NCI-H1092 (cell line): ENCODE measurements at places on chromosomes 3 and 15.

- DNase-seq: no peak
Observed at GRCh38 chr3:11600501-11601282, 43.0 kb downstream of the VGLL4 start.

GRCh38 chr3:144189044-144189443 is 217.4 kb downstream of the DIPK2A start:
- no peak for DNase-seq

DNA sequence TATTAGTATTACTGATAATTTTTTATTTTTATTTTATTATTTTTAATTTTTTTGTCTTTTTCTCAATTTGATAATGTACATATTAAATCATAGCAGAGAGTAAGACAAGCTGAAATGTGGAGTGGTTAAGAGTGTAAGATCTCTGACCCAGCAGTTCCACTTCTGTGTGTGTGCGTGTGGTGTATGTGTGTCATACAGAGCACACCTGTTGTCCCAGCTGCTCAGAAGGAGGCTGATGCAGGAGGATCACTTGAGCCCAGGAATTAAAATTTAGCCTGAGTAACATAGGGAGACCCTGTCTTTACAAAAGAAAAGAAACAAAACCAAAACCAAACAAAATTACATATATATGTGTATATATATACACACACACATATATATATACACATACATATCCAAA is 1.4 kb upstream of the CIDEC start:
- DNase-seq: no peak

GRCh38 chr15:29968099-29968894 is 114.5 kb upstream of the GOLGA8J start:
- DNase-seq: no peak

- no peak for DNase-seq
Observed at GRCh38 chr3:78974181-78974790, 793.5 kb downstream of the ROBO1 start.
